Activated CD8-positive, alpha-beta T cell treated with anti-CD3 and anti-CD28 coated beads, Interleukin-2, amount 10 ng/mL, durations not matched to agents 7 days and 5 days (primary cell): ENCODE measurements at places on chromosomes 1 and 21. TPM values are rescaled to one million over a fixed set of nuclear protein-coding genes. Genes with fewer than 3 reads are reported as not detected.

DNA sequence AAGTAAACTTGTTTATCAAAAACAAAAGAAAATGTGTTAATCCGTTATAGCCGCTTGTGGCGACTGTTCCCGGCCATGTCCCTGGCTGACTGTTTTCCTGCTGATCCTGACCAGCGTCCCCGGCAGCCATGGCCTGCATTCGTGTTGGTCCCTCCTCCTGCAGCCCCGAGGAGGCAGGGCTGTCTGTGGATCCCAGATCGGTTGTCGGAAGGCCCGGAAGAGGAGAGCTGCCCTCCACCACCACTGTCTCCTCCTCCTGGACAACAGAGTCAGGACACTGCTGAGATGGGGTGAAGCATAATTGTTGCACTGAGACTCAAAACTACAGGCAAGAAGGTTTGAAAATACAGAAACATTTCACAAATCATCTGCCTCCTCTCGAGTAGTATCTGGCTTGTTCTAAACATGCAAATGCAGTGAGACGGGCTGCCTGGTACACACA, 3.6 kb upstream of the MXRA8 start:
- H3K36me3 ChIP-seq = no peaks in the 10 kb centered on the region
- peaks cover 16% of the 10 kb centered on the region for H3K27me3 ChIP-seq
- no peak overlapping the region for H3K27ac ChIP-seq

DNA sequence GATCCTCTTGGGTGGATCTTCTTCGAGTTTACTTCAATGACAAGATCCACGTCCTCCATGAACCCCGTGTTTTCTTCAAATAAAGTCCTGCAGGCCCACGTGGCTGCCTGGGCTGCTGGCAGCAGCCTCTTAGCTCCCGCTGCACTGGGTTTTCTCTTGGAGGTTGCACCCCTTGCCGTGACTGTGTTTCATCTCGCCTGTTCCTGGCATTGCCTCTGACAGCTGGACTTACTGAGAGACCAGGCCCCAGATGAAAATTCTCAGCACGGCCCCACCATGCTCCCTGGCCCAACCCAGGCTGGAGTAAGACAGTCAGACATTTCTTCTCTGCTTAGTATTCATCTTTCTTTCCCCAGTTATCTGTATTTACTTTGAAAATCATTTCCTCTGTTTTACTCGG, 274.8 kb upstream of the RUNX1 start:
- no peaks in the 10 kb centered on the region for H3K36me3 ChIP-seq
- peaks cover 3% of the 10 kb centered on the region for H3K27me3 ChIP-seq
- H3K27ac ChIP-seq = no peak overlapping the region
- H3K4me3 ChIP-seq = no peak overlapping the region

GRCh38 chr1:196295766-196296165, 312.5 kb downstream of the KCNT2 start:
- no peaks in the 10 kb centered on the region for H3K4me1 ChIP-seq
- H3K27ac ChIP-seq = no peak overlapping the region
- H3K27me3 ChIP-seq = no peaks in the 10 kb centered on the region
- H3K36me3 ChIP-seq = no peaks in the 10 kb centered on the region

DNA sequence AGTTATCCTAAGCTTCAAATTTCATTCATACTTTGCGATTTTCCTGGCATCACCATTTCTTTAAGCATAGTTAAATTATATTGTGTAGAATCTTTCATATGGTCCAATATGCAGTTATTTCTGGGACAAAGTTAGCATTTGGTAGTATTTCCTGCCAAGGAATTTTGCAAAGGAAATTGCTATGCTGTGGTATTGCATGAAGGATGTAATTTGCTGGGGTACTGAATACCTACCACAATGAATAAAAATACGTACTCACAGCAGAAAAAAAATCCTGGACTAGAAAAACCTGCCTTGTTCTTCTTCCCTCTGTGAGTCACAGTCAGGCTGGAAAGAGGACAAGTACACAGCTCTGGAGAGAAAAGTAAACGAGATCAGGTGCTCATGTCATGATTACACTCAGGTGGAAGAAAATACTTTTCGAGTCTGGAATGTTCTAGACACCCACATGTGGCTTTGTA, 241.2 kb downstream of the PTBP2 start:
- H3K4me1 ChIP-seq = no peaks in the 10 kb centered on the region
- H3K27ac ChIP-seq = no peak overlapping the region
- H3K36me3 ChIP-seq = no peaks in the 10 kb centered on the region
- no peak for DNase-seq
- no peak overlapping the region for H3K4me3 ChIP-seq
- H3K27me3 ChIP-seq = peaks cover 12% of the 10 kb centered on the region

- no peak for DNase-seq
- H3K36me3 ChIP-seq = no peaks in the 10 kb centered on the region
- no peaks in the 10 kb centered on the region for H3K27me3 ChIP-seq
- H3K4me1 ChIP-seq = no peaks in the 10 kb centered on the region
- H3K27ac ChIP-seq = no peak overlapping the region
Measured at GRCh38 chr1:241918879-241919278, 38.7 kb upstream of the BECN2 start.

DNA sequence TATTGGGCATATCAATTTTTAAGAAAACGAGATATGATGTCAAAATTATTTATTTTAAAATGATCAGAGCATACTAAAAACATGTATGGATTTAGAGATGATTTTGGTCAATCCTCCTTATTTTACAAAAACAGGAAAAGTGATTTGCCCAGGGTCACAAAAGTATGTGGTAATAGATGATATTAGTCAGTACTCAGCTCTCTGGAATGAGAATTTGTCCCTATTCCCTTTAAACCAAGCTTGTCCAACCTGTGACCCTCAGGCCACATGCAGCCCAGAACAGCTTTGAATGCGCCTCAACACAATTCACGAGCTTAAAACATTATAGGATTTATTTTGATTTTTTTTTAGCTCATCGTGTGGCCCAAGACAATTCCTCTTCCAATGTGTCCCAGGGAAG, 104.7 kb downstream of the AKT3 start:
- H3K27ac ChIP-seq = no peak overlapping the region
- peaks cover 3% of the 10 kb centered on the region for H3K36me3 ChIP-seq
- DNase-seq = no peak

- H3K27ac ChIP-seq = peak overlapping the region; percentile 96
- peak; percentile 78 for DNase-seq
- H3K4me3 ChIP-seq = peak overlapping the region; percentile 69
- peaks cover 77% of the 10 kb centered on the region for H3K36me3 ChIP-seq
Measured at GRCh38 chr1:151905070-151905442, 4.3 kb downstream of the THEM4 start.

GRCh38 chr1:216739793-216740192, 16.6 kb upstream of the ESRRG start:
- H3K27me3 ChIP-seq = no peaks in the 10 kb centered on the region
- no peak overlapping the region for H3K4me3 ChIP-seq
- no peaks in the 10 kb centered on the region for H3K4me1 ChIP-seq
- no peaks in the 10 kb centered on the region for H3K36me3 ChIP-seq
- no peak for DNase-seq
- no peak overlapping the region for H3K27ac ChIP-seq

GRCh38 chr1:101283443-101283842, 46.6 kb downstream of the S1PR1 start:
- DNase-seq = no peak
- H3K27ac ChIP-seq = peak overlapping the region; percentile 53
- H3K4me3 ChIP-seq = peak overlapping the region; percentile 57
- H3K27me3 ChIP-seq = no peaks in the 10 kb centered on the region

GRCh38 chr1:156126630-156127534, 12.4 kb downstream of the LMNA start:
- peaks cover 72% of the 10 kb centered on the region for H3K4me1 ChIP-seq
- H3K27ac ChIP-seq = peak overlapping the region; percentile 79

GRCh38 chr1:102742426-102742825, 365.9 kb downstream of the COL11A1 start:
- no peak overlapping the region for H3K4me3 ChIP-seq
- H3K4me1 ChIP-seq = no peaks in the 10 kb centered on the region
- H3K27ac ChIP-seq = no peak overlapping the region
- no peak for DNase-seq

DNA sequence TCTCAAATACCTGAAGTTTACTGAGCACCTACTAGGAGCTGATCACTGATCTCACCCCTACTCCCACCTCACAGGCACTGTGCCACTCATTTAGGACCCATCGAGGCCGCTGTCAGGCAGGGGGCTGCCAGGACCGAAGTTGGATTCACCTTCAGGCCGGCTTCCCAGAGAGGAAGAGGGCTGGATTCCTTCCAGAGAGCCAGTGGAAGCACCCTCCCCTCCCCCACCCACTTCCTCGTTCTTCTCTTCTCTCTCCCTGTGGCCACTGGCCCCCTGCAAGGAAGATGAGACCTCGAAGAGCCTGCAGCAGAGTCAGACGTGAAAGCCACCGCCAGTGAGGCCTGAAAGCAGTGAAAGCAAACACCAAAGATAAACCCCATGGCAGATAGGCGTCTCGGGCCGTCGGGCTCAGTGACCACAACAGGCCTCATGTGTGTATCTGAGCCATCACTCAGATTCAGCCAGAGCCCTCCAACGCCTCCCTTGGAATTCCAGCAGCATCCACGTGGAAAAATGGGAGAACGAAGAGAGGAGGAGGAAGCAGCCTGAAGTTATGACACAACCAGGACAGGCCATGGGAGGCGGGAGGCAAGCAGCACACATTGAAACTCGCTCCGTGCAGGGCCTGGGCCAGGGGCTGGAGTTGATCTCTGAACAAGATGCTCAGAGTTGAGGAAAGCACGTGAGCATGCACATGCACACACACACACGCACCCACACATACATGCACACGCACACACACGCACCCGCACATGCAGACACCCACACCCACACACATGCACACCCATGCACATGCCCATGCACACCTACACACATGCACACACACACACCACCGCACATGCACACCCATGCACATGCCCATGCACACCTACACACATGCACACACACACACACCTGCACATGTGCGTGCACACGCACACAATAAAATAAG, 6.2 kb upstream of the AGTRAP start:
- peak overlapping the region; percentile 79 for H3K27ac ChIP-seq
- H3K36me3 ChIP-seq = peaks cover 2% of the 10 kb centered on the region
- no peaks in the 10 kb centered on the region for H3K27me3 ChIP-seq
- peaks cover 64% of the 10 kb centered on the region for H3K4me1 ChIP-seq
- peak overlapping the region; percentile 61 for H3K4me3 ChIP-seq

DNA sequence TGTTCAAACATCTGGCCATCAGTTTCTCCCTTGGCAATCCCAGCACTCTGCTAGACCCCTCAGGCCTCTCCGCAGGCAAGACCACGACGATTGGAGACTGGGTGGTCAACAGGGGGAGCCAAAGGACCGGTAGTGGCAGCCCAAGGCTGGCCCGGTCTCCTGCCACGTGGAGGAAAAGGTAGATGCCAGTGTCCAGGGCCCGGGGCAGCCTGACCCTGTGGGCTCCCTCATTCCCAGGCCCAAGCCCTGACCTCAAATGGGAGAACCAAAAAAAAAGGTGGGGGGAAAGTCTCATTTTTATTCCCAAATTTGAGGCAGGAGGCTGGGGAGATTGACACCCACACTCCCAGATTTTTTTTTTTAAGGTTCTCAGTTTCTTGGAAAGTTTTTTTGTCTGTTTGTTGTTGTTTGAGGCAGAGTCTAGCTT, 24.8 kb downstream of the S100A6 start:
- no peak overlapping the region for H3K4me3 ChIP-seq
- H3K27ac ChIP-seq = peak overlapping the region; percentile 51
- no peaks in the 10 kb centered on the region for H3K36me3 ChIP-seq
- DNase-seq = peak; percentile 87
- H3K27me3 ChIP-seq = no peaks in the 10 kb centered on the region

GRCh38 chr1:156006666-156007376, 13.9 kb downstream of the SSR2 start:
- DNase-seq = no peak
- H3K4me1 ChIP-seq = peaks cover 34% of the 10 kb centered on the region
- H3K27ac ChIP-seq = no peak overlapping the region
- no peaks in the 10 kb centered on the region for H3K27me3 ChIP-seq

DNA sequence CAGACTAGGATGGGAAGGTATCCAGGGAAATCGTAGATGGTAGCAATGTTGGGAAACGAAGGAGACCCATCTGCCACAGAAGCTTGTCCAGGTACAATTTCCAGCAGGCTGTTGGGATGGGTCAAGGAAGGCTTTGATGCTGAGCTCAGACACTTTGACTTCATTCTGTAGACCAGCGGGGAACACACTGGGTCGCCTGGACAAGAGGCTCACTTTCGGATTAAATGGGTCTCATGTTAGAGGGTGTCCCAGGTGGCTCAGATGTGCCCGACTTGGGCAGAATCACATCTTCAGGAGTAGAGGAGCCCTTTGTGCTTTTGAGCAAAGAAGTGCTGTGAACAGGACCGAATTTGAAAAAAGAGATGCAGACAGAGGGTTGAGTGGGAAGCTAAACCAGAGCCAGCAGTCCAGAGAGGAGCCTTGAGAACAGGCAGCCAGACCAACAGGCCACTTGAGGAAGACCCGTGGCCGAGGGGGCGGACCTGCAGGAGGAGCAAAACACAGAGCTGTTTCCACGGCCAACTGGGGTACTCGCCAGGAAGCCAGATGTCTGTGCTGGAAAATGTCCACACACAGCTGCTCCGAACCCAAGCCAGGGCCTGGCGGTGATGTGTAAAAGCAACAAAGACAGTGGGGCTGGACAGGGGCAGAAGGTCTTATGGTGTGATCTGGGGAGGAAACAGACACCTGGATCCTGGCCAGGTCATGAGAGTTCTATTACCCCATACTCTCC, 146.9 kb downstream of the AJAP1 start:
- no peak overlapping the region for H3K27ac ChIP-seq
- no peaks in the 10 kb centered on the region for H3K36me3 ChIP-seq
- peaks cover 5% of the 10 kb centered on the region for H3K4me1 ChIP-seq
- H3K27me3 ChIP-seq = peaks cover 4% of the 10 kb centered on the region

- H3K27me3 ChIP-seq = peaks cover 11% of the 10 kb centered on the region
- H3K27ac ChIP-seq = no peak overlapping the region
- H3K36me3 ChIP-seq = no peaks in the 10 kb centered on the region
Measured at GRCh38 chr1:247639381-247639981, 34.1 kb downstream of the OR2G3 start.

- no peak overlapping the region for H3K27ac ChIP-seq
- no peaks in the 10 kb centered on the region for H3K27me3 ChIP-seq
- H3K36me3 ChIP-seq = no peaks in the 10 kb centered on the region
- no peak overlapping the region for H3K4me3 ChIP-seq
- no peaks in the 10 kb centered on the region for H3K4me1 ChIP-seq
- no peak for DNase-seq
Measured at GRCh38 chr21:16457498-16457897, 727.7 kb downstream of the USP25 start.

HP1BP3 gene
- total RNA-seq = 316 TPM

GCSAML gene
- not detected for total RNA-seq

ELF3 gene
- 0.55 TPM for total RNA-seq

CTSE gene
- total RNA-seq = not detected

TMPRSS3 gene
- 10.1 TPM for total RNA-seq

RBM11 gene
- total RNA-seq = 0.34 TPM
